PC-3 (cell line): ENCODE measurements at places on chromosomes 3 and 15. TPM values are rescaled to one million over a fixed set of nuclear protein-coding genes. Genes with fewer than 3 reads are reported as not detected.
A peak's percentile ranks its signal among the peaks of the same experiment; 100 is the strongest.

DNA sequence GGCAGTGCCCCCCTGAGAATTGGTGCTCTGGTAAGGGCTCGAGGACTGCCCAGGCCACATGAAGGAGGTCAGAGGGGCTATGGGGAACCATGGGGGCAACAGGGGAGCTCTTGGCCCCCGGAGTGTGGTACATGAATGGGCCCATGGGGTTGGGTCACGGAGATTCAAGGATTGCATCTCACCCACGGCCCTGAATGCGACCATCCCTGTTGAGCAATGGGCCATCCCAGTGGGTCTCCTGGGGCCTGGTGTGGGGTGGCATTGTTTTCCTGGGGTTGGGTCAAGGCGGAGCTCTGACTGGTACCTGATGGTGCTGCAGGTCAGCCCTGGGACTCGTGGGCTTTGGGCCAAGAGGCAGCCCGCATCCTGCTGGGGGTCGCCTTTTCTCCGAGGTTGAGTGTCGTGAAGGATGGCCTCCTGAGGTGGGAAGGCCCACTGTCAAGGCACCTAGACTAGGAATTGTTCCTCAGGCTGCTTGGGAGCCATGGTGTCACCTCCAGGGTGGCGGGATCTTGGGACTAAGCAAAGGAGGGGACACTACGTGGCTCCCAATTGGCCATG lies 198.3 kb downstream of the UBE3A start:
- DNase-seq: no peak

Gene HRG
- not detected in 2 replicates for total RNA-seq

DNA sequence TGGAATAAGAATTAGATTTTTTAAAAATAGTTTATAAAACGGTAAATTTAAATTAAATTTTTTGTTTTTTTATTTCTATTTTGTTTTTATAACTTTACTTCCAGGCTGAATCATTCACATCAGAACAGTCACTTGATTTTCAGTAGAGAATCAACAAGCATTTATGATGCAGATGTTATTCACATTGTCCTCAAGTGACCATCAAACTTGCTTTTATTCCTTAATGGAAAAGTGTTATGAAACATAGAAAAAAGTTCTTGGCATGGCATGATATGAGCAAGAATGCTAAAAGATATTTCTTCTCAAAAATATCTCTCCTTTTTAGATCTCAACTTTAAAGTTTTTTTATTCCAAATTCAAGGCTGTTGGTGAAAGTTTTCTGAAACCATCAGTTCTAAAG lies 70.9 kb upstream of the TGFBR2 start:
- DNase-seq: no peak

Gene POPDC2
- total RNA-seq: 0.62 and 0.98 TPM in 2 replicates

DNA sequence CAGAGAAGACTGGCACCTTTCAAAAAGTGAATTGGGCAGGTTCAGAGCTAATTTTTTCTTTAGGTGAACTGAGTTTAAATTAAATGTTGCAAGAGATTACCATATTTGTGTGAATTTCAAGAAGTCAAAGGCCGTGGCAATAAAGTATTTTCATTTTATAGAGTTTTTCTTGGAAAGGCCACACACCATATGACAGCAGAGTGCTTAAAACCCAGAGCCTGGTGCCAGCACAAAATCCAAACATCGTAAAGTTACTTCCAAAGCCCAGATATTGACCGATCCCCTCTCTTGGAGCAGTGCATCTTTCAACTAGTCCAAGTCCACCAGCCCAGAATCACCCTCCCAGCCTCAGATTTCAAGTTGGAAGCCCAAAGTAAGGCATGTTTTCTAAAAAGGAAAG lies 164.5 kb downstream of the VGLL4 start:
- DNase-seq: no peak

Gene CCR9
- total RNA-seq: not detected in 2 replicates

Gene B3GALNT1
- 110 and 125 TPM in 2 replicates for total RNA-seq

Gene PRSS50
- not detected in 2 replicates for total RNA-seq

DNA sequence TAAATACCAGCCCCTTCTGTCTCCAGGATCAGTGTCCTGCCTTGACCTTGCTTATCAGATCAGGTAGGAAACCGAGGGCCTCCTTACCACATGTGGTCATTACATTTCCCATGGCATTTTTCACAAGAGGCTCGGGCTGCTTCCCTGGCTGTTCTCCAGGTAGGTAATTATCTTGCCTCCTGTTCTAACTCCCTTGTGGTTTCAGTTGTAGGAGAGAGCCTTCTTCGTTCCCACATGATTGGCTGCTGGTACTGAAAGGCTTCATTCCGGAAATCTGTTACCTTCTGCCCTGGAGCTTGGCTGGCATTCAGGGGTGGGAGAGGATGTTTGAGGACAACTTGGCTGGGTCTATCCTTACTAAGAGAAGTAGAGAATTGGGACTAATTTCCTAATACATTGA lies 46.8 kb upstream of the RORA start:
- DNase-seq: no peak

- no peak for DNase-seq
Measured at GRCh38 chr3:8052659-8053058, 449.0 kb upstream of the LMCD1 start.

GRCh38 chr3:142447301-142447851 lies 461 bp downstream of the XRN1 start:
- peak; percentile 13 for DNase-seq

DNA sequence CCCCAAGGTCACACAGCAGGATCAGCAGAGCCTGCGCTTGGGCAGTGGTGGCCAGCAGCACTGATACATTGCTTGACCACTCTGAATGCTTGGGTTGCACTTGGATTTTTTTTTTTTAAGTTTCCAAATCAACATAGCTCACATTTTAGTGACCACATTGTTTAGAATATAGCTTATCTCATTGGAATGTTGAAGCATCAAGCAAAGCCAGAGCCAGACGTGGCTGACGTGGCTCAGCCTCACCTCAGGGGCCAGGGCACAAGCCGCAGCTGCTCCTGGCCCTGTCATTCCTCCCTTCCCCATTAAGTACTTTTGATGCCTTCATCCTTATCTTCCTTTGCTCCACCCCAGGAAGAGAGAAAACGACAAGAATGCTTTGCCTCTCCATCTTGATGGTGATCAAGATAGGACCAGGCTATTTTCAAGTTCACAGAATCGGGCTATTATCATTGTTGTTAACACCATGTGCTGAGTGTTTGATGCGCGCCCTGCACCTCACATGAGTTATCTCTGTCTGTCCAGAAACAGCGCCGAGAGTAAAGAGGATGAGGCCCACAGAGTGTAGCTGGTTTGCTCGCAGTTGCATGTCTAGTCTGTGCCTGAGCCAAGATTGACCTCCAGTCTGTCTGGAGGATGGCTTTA lies 75.8 kb downstream of the AAGAB start:
- peak; percentile 79 for DNase-seq
